ENCODE measurements at places on chromosomes 6 and 20.

GRCh38 chr6:89239338-89239737, 22.2 kb upstream of the GABRR1 start:
- DNase-seq, result no peak

DNA sequence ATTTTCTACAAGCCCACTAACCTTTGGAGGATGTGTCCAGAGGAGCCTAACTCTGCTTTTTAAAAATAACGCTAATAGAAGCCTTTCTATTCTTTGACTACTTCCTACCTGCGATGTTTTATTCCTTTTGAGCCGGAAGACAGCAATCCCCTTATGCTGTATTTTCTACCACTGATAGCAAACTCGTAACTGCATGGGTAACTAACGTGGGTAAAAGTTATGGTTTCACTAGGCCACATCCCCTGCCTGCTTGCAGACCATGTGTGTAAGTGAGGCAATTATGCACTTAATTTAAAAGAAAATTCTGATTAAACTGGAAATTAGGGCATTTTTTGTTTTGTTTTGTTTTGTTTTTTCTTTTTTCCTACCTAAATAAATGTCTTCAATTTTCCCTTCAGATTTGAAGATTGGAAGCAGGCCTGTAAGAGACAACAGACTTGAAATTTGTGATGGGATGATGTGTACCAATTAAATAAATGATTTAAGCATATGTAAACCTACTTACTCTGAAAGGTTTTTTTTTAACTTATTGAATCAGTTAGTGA, 931 bp downstream of the UFL1 start:
- DNase-seq, result no peak

- DNase-seq, result no peak
Measured at GRCh38 chr6:50995036-50995435, 176.4 kb downstream of the TFAP2B start.

GRCh38 chr6:127547215-127547614, 28.1 kb upstream of the MTCL3 start:
- no peak for DNase-seq

DNA sequence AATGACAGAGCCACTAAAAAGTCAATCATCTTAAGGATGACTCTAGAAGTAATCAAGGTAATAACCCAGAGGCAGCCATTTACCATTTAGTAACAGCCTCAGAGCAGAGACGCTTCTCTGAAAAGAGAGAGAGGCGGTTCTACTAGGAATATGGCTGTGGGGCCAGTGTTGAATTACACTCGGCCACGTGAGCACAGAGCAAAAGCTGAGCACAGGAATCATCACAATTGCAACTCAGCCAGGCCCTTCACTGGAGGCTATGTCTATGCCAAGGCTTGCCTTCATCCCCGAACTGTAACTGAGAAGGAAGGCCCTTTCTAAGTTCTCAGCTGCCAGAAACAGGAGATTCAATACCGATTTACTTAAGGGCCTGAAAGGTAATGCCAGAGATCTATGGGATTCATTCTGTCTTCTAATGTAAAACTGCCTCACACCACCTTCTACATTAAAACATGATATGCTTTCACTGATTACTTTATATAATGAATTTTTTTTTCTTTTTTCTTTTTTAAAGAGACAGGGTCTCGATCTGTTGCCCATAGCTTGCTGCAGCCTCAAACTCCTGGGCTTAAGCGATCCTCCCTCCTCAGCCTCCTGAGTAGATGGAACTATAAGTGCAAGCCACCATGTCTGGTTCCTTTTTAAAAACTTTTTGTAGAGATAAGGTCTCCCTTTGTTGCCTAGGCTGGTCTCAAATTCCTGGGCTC, 67.6 kb downstream of the NUDT3 start:
- peak; percentile 61 for DNase-seq

DNA sequence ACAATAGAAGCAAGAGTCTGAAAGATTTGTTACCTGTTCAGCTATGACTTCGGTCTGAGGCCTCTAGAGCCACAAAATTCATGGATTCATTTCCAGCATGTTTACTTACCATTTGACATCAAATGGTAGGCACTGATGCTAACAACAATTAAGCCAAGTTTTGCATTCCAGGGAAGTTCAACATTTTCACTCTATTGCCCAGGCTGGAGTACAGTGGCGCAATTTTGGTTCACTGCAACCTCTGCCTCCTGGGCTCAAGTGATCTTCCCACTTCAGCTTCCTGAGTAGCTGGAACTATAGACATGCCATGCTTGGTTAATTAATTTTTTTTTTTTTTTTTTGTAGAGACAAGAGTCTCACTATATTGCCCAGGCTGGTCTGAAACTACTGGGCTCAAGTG, 114.1 kb upstream of the SGK1 start:
- DNase-seq, result no peak

All from ovary (tissue), 10 donors.